Sigmoid colon (tissue), 7 donors: ENCODE measurements at places on chromosomes 2 and 18. TPM values are rescaled to one million over a fixed set of nuclear protein-coding genes. Genes with fewer than 3 reads are reported as not detected.

GRCh38 chr2:16084274-16084673 is 143.9 kb downstream of the MYCN start:
- H3K4me3 ChIP-seq, result no peak overlapping the region
- H3K4me1 ChIP-seq, result no peaks in the 10 kb centered on the region
- H3K27ac ChIP-seq, result no peak overlapping the region
- DNase-seq, result no peak

SP140 gene
- under 0.01 TPM for polyA plus RNA-seq

ZNF804A gene
- polyA plus RNA-seq, result not detected

UPP2 gene
- polyA plus RNA-seq, result 0.06 TPM

- peaks cover 9% of the 10 kb centered on the region for H3K4me1 ChIP-seq
- peaks cover 8% of the 10 kb centered on the region for H3K36me3 ChIP-seq
- no peak for DNase-seq
- H3K27ac ChIP-seq, result no peak overlapping the region
- no peak overlapping the region for H3K4me3 ChIP-seq
Measured at GRCh38 chr18:2932247-2933181, 80.4 kb downstream of the LPIN2 start.

DNA sequence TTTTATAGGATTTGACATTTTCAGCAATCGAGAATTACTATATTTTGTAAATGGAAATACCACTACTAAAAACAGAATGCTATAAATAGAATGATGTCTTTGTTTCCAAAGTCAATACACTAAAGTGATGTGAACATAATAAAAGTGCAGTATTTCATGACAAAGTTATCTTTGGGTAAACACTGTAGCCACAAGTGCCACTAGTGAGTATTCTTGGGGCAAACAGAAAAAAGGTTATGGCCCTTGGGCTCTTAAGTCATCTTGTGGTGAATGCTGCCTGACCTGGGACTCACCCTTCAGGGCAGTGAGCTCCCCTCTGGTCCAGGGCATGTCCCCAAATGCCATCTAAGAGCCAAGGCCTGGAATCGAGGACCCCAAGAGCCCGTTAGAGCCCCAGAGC is 99.2 kb upstream of the KYNU start:
- H3K4me1 ChIP-seq, result no peaks in the 10 kb centered on the region
- no peak overlapping the region for H3K27ac ChIP-seq
- no peak for DNase-seq
- no peaks in the 10 kb centered on the region for H3K36me3 ChIP-seq
- H3K4me3 ChIP-seq, result no peak overlapping the region

GRCh38 chr18:23321996-23322395 is 131.1 kb upstream of the RIOK3 start:
- no peak for DNase-seq
- no peak overlapping the region for H3K4me3 ChIP-seq
- no peaks in the 10 kb centered on the region for H3K27me3 ChIP-seq
- H3K36me3 ChIP-seq, result no peaks in the 10 kb centered on the region
- no peaks in the 10 kb centered on the region for H3K4me1 ChIP-seq

DNA sequence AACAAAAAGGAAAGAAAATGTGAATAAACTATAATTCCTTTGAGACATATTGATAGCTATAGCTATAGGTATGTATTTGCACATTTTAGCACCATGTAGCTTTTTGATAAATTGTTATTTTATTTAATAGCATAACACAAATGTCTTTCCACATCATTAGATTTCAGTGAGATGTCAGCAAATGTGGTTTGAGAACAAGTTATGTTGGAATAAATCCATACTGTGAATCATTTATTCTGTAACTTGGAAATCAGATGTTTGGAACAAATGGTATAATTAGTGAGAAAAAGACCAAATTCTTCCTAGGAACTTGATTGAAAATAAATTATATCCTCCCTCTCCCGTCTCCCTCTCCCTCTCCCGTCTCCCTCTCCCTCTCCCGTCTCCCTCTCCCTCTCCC is 62.8 kb downstream of the NABP1 start:
- DNase-seq, result no peak
- no peaks in the 10 kb centered on the region for H3K4me1 ChIP-seq
- H3K36me3 ChIP-seq, result no peaks in the 10 kb centered on the region
- H3K27me3 ChIP-seq, result no peaks in the 10 kb centered on the region
- H3K4me3 ChIP-seq, result no peak overlapping the region

CD207 gene
- 0.06 TPM for polyA plus RNA-seq

DNAH7 gene
- 0.57 TPM for polyA plus RNA-seq

- no peak for DNase-seq
- H3K27ac ChIP-seq, result no peak overlapping the region
- H3K27me3 ChIP-seq, result no peaks in the 10 kb centered on the region
- H3K4me3 ChIP-seq, result no peak overlapping the region
- no peaks in the 10 kb centered on the region for H3K36me3 ChIP-seq
Measured at GRCh38 chr2:140905083-140905781, 1225.6 kb downstream of the LRP1B start.

TBR1 gene
- not detected for polyA plus RNA-seq
